ENCODE measurements at places on chromosomes 3 and 15.

- no peak for DNase-seq
Measured at GRCh38 chr3:116741467-116741866, 31.9 kb downstream of the TUSC7 start.

DNA sequence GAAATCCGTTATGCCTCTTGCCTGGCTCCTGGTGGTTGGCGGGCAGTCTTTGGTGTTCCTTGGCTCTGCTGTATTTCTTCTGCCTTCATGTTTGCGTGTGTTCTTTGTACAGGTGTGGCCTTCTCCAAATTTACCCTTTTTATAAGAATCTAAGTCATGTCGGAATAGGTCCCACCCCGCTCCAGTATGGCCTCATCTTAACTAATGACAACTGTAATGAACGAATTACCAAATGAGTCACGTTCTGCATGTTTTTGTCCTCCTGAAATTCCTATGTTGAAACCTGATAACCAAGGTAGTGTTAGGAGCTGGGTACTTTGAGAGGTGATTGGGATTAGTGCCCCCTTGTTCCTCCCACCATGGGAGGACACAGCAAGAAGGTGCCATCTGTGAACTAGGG lies 71.1 kb downstream of the ITPR1 start:
- DNase-seq = no peak

DNA sequence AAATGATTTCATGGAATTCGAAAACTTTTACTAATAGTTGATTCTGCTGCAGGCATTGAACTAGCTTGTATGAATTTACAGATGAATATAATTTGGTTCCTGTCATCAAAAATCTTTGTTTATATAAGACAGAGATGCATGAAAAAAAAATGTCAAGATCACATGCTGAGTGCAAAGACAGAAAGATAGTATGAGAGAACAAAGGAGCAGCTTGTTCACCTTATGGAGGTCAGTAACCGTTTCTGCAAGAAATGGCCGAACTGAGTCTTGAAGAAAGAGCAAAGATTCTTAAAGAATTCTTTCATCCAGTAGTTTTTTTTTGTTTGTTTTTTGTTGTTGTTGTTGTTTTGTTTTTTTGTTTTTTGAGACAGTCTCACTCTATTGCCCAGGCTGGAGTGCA lies 450.6 kb downstream of the TUSC7 start:
- no peak for DNase-seq

GRCh38 chr3:133717424-133717823 lies 28.8 kb upstream of the TF start:
- DNase-seq = peak; percentile 12

GRCh38 chr15:98113327-98113726 lies 152.8 kb downstream of the ARRDC4 start:
- no peak for DNase-seq

GRCh38 chr3:31533169-31534064 lies 692 bp downstream of the STT3B start:
- no peak for DNase-seq

GRCh38 chr15:100934166-100934565 lies 15.0 kb downstream of the LRRK1 start:
- no peak for DNase-seq

- DNase-seq = no peak
Measured at GRCh38 chr3:44906997-44907396, 32.6 kb downstream of the TGM4 start.

- no peak for DNase-seq
Measured at GRCh38 chr3:188234132-188234531, 80.2 kb downstream of the LPP start.

DNA sequence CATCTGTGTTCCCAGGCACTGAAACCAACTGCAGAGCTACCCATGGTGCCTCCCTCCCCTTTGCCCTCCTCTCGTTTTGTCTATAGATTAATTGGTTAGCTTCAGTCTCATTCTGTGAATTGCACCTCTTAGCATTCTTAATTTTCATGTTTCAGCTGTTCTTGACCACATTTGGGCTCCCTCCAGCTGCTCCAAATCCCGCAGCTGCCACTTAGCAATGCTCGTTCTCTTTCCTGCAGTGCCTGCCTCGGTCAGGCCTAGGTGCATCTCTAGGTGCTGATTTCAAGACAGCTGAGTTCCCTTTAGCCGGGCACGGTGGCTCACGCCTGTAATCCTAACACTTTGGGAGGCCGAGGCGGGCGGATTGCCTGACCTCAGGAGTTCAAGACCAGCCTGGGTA lies 47.0 kb upstream of the SMAD3 start:
- no peak for DNase-seq

DNA sequence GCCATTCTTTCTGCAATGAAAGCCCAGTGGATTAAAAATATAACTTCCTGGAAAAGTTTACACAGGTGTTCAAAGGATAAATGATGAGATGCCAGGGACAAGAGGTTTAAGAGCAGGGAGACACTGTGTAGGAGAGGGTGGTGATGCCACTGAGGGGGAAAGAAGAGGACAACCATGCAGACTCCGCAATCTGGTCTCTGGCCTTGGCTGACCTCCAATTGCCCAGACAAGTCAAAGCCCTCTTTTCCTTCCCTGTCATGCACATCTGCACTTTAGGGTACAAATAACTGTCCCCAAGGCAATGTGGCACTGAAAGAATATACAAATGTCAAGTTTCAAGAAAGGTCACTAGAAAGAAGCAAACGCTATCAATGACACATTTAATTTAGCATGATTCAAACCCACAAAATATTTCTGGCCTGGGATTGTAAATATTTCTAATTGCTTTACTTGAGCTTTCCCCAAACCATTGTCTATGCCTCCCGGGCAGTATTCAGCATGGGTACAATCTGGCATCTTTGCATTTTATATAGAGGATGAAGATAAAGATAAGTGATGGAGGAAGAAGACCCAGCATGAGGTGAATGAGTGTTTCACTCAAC lies 319.4 kb downstream of the PLCL2 start:
- DNase-seq = no peak

DNA sequence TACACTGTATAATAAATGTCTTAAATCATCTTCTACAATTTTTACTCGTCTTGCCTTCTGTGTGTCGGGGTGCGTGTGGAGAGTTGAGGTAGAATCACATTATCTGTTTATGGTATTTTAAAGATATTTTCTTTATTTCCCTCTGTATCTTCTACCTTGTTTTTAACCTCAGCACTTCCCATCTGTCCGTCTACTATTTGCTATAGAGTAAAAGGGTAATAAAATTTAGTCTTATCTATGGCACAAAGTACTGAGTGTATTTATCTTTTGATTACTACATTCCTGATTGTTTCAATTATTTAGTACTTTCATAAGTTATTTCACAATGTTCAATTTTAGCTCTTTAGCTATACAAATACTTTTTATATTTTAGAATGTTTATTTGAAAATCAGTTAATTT lies 62.2 kb downstream of the TRPC1 start:
- no peak for DNase-seq

GRCh38 chr3:25817107-25817506 lies 27.2 kb downstream of the OXSM start:
- no peak for DNase-seq

DNA sequence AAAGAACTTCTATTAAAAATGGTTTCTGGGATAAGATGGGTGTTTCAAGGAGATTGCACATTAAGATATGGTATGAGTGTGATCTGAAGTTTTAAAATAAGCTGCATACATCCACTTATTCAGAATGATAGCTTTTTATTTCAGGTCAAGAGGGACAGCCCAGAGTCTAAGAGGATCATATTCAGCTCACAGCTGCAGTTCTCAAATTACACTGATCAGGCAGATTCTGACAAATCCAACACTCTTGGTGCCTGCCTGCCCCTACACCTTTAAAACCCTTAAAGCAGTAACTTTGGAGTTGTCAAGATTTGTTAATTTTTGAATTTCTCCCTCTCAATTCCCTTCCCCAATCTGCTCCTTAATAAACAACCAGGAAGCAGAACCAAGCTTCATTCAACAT lies 9.1 kb upstream of the TMEM87A start:
- DNase-seq = no peak

DNA sequence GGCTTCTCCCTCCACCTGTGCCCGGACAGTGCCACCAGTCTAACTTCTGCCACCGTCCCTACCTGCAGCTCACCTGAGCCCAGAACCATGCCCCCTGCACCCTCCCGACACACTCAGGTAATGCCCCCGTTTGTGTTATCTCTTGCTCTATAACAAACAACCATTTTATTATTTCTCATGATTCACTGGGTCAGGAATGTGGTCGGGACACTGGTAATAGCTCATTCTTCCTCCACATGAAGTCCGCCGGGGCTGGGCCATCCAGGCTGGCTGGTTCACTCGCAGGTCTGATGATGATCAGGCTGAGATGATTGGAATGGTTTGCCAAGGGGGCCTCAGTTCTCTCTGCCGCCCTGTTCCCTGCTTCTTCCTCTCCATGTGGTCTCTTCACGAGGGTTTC lies 20.3 kb upstream of the NR2E3 start:
- DNase-seq = no peak

- DNase-seq = no peak
Measured at GRCh38 chr3:8457039-8457438, 44.6 kb upstream of the LMCD1 start.

- no peak for DNase-seq
Measured at GRCh38 chr3:28846971-28847478, 433.8 kb upstream of the RBMS3 start.

- DNase-seq = no peak
Measured at GRCh38 chr3:60779637-60780036, 471.6 kb downstream of the FHIT start.

DNA sequence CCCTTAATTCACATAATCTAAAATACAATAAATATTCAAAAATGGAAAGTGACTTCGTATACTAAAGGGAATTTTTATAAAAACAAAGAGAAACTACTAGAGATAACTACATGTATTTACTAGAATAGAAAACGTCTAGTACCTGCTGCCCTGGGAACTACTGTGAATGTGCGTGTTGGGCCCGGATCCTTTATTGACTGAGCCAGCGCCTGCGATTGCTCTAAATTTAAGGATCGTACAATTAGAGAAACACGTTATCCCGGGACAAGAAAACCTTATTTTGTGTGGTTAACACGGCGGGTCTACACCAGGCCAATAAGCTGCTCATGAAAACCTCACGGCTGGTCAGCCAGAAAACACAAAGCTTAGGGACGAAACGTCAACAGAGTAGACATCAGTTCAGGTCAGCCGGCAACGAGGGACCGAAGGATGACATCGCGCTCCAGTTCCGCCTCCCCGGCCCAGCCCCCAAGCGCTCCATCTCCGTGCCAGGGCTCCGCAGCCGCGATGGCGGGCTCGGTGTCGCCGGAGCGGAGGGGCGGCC lies 555 bp downstream of the TM2D3 start:
- DNase-seq = peak; percentile 30

GRCh38 chr3:134035836-134036235 lies 6.1 kb upstream of the SLCO2A1 start:
- no peak for DNase-seq

DNA sequence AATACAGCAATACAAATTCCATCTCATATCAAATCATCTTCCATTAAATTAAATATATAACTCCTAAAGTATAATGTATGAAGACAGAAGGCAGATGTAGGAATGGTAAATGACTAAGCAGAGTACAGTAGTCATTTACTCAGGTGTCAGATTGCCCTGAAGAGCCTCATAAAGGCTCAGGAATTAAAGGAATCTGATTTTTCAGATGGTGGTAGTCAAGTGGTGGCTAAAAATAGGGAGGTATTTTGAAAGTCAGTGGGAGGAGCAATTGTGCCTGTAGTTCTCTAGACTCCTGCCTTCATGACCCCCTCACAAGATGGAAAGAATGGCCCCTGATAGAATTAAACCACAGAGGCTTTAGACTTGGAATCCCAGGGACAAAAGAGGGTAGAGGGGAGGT lies 142.7 kb upstream of the SYNPR start:
- DNase-seq = no peak

DNA sequence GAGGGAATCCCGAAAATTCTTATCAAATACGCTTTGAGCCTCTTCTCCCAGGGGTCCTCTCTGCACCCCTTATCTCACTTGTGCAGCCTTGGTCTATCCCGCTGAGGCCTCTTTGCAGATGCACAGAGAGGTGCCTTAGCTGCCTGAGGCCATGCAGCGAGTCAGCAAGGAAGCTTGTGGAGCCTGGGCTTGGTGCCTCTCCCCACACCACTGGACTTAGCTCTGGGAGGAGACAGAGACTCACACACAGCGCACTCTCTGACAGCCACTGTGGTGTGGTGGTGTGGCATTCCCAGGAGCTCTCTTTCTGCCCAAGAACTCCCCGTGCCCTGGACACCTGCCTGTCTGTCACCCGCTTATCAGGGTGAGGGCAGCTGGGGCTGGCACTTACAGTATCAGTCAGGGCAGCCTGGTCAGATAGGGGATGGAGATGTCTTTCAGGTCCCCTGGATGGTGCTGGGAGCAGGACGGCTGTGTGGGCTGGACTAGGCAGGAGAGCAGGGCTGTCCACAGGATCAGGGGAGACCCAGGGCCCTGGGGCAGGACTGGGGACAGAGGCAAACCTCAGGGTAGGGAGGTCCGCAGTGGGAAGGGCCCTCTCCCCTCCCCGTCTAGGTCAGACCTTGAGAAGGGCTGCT lies 10.2 kb upstream of the LINGO1 start:
- DNase-seq = no peak

GRCh38 chr3:111608383-111608782 lies 13.2 kb upstream of the ZBED2 start:
- DNase-seq = no peak

DNA sequence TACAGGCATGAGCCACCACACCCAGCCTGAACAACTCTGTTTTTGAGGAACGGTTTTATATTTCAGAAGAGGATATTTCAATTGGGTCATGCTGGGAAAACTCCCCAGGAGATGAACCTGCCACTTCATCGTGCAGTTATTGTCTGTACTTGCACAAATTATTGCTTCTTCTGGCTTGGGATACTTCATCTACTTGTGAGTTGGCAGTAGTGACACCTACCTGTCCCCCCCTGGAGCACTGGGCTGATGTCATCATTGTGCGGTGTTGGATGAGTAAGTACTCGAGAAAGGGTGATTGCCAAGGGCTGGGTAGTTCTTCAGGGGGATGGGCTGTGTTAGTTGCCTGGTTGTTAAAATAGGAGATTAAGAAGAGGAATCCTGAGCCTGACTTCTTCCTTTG lies 85.1 kb upstream of the SAMMSON start:
- DNase-seq = no peak

DNA sequence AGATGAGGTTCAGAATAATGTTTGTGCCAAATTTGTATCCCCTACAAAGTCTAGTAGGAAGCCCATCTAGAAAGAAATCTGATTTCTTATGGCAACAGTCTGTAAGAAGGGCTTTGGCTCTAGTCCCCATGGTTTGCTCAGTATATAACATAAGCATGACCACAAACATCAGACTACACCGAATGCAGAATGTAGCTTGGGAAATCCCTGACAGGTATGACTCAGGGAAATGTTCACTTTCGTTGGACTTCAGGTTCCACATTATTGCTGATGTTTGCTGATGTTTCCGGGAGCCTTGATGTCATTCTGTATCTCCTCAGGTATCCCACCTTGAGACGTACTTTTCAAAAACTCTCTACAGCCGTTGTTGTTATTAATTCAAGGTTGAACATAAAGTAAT lies 304.4 kb upstream of the TGFBR2 start:
- no peak for DNase-seq

All from COR-L47 (cell line).